ENCODE measurements at places on chromosomes 3 and 15.

GRCh38 chr15:75197062-75197630 lies 4.5 kb upstream of the C15orf39 start:
- no peak for DNase-seq

DNA sequence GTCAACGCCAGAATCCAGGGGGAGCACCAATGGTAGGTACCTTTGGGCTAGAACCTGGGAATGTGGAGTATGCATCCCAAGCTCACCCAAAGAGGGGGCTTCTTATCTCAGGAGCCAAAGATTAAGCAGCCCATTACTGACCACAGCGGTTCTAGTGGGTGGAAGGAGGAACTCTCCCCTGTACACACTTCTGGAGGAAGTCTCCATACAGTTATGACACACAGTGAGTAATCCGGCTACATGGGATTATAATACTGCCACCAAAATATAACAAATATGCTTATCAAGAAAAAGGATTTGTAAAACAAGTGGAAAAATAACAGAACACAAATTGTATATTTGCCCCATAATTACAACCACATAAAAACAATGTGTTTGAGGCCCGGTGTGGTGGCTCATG lies 8.4 kb downstream of the MYO1E start:
- no peak for DNase-seq

GRCh38 chr3:33795131-33795530 lies 3.3 kb upstream of the PDCD6IP start:
- DNase-seq: no peak

DNA sequence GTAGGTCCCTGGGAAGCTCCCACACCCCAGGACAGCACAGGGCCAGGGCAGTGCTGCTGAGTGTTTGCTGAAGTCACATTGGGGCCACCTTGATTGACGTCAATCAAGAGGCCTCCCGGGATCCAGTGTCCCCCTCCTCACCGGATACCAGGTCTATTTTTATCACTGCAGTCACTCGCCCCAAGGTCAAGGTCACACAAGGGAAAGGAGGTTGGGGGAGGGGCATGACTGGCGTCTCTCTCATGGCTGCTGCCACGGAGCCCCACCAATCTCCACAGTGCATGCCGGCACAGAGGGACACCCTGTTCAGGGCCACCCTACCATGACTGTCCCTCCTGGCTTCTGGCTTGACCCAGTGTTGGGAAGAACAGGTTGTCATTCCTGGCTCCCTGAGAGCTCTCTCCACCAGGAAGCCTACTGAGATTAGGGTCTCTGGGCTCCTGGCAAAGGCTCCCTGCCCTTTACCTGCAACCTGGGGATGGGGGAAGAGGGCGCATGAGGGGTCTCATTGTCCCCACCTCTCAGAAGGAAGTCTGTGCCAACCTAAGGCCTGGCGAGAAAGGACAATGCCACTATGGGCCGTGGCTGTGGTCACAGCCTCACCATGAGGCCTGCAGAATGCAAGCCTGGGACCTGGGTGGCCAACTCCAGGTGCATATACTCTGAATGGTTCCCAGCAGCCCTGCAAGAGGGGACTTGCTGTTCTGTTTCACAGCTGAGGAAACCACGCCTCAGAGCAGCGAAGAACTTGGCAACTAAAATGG lies 1.5 kb downstream of the MYL3 start:
- DNase-seq: no peak

- no peak for DNase-seq
These were observed 21.2 kb downstream of the ADAMTS7 start for GRCh38 chr15:78790027-78790426.

- no peak for DNase-seq
These were observed 182.3 kb upstream of the NDN start for GRCh38 chr15:23869396-23869795.

- no peak for DNase-seq
These were observed 4.3 kb downstream of the CADM2 start for GRCh38 chr3:84963137-84963536.

- no peak for DNase-seq
These were observed 1273.6 kb upstream of the GBE1 start for GRCh38 chr3:83034806-83035703.

DNA sequence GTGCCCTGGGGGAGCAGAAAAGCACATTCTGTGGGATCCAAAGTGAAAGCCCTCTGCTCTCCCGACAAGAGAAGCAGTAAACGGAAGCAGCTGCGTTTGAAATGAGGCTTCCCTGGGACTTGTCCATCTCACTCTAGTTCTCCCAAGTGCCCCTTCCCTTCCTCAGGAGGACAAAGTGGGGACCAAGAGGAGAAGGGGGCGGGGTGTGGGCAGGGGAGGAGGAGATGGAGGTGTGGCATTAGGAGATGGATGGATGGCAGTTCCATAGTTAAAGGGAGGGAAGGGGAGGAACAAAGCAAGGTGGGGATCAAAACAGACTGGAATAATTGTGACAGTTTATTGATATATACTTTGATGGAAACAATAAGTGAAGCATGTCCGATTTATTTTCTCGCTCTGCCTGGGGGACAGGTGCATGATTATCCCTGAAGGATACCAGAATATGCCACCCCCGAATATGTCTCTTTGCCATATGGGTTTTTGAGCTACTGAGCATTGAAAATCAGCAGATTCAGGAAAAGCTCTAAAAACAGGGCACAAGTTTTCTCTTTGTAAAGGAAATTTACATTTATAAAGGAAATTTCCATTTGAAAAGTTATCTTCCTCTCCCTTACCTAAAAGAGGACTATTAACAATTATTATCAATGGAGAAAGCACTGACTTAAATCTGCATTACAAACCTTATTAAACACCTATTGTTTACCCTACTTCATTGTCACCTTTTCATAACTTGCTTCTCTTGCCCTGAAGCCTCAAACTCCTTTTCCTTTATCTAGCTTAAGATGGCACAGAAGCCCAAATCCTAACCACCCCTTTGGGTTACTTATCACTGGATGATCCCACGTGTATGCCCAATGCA lies 58.9 kb upstream of the DAZL start:
- DNase-seq: no peak

DNA sequence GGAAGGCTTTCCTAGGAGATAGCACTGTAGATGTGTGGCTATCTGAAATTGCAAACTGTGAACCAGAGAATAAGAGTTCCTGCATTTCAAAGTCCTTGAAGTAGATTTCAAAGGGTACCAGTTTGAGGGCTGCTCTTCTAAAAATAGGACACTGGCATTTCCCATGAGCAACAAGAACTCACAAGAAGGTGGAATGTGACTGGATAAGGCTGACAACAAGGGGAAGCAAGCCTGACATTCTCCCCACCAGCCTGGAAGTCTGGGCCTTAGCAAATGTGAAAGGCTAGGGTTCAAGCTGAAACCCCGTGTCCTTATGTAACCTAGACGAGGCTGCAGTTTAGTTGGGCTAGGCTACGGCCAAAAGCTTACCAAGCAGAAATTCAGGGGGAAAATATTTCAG lies 18.7 kb upstream of the TJP1 start:
- no peak for DNase-seq

DNA sequence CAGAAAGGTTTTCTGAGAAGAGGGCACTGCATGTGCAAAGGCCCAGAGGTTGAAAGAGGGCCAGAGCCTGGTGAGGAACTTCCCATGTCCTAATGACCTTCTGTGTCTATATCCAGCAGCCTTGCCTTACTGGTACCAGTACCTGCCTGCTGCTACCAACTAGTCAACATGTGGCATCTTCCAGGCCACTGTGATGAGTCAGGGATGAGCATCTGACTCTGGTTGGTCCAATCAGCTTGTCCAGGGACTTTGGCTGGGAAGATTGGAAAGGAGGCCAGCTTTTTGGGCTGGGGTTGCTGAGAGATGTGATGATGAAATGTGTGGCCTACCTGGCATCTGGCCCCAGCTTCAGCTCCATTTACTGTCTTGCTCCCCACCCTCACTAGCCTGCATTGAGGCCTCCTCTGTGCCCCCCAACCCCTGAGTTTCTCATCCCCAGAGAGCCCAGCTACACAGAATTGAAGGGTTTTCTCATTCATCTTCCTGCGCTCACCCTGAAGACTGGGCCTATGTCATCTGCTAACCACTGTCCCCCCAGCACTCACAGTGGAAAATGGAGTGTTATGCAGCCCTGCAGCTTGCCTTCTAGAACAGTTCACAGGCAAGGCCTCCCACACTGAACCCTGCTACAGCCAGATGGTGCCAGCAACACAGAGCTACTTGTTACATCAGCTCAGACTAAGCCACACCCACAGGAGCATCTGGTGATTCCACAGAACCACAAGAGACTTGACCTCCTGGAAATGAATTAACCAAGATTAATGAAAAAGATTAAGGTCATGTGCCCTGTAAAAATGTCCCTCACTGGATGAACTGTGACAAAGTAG lies 1.3 kb upstream of the TWF2 start:
- DNase-seq: no peak

DNA sequence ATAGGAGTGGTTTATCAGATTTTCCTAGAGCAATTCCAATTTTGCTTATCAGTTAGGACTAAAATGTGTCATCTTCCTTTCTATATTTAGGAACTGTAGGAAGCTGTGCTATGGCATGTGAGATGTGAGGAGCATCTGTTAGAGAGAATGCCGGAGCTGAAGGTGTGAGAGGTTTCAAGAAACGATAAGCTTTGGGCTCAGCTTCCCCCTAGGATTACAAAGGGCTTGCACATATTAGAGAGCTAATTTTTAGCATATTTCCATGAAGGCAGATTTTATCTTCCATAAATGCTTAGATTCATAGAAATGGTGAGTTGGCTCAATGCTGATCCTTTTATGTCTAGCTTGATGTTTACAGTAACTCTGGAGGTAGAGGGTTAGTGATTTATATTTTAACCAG lies 120.2 kb downstream of the CNTN4 start:
- DNase-seq: no peak

- DNase-seq: no peak
These were observed 68.5 kb downstream of the PLCH1 start for GRCh38 chr3:155676252-155676981.

DNA sequence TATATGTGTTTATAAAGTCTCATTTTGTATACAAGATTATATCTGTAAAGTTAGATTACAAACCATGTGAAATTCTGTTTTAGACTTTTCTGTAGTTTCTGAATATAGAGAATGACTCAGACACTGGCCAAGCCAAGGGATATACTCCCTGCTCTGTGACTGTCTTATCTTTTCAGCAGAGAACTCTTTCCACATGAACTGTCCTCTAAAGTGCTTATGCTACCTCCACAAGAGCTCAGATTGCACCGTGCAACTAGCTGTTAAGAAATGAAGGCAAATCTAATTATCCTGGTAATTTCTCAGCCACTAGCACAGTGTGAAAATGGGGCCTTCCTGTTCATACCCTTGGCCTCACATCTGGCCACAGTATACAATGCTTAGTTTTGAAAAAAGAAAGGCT lies 44.3 kb upstream of the CPNE4 start:
- DNase-seq: no peak

DNA sequence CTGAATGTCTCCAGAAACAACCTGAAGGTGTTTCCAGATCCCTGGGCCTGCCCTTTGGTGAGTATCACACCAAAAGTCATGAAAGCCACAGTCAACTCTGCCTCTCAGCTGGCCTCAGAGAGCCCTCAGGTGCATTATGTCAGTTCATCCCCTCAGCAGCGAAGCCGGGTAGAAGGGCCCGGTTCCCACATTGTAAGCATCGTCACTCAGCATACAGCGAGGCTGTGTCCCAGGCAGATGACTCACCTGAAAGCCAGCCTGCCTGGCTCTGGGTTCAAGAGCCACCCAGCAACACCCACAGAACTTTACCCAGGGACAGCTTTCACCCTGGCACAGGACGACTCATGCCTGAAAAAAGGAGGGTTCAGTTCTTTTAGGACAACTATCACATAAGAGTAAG lies 91.6 kb downstream of the LRRK1 start:
- DNase-seq: no peak

DNA sequence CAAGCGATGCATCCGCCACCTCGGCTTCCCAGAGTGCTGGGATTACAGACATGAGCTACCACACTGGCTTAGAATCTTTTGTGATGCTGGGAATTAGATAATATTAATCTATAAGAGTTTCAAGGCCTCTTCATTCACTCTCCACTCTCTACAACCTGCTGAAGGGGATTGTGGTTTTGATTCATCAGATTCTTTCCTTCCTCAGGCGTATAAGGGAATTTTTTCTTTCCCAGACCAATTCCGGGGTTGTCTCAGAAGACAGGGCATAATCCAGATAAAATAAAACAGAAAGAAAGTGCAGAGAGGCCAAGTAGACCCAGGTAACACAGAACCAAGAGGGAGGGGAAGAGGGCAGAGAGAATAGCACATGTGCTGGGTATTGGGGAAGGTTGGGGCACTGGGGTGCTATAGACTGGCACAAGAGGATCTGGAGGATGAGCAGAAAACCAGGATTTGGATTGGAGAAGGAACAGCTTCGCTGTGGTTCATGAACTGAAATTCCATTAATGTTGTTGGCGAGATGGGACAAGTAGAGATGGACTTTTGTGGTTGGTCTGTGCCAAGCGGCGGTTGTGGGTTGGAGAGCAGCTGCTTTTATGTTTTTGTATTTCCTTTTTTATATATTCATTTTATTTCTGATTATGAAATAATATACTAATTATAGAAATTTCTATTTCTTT lies 12.8 kb downstream of the ARL6IP5 start:
- no peak for DNase-seq

- DNase-seq: peak; percentile 10
These were observed 6.0 kb upstream of the PLCB2 start for GRCh38 chr15:40313531-40314398.

GRCh38 chr3:23117856-23118255 lies 85.3 kb upstream of the UBE2E2 start:
- no peak for DNase-seq

DNA sequence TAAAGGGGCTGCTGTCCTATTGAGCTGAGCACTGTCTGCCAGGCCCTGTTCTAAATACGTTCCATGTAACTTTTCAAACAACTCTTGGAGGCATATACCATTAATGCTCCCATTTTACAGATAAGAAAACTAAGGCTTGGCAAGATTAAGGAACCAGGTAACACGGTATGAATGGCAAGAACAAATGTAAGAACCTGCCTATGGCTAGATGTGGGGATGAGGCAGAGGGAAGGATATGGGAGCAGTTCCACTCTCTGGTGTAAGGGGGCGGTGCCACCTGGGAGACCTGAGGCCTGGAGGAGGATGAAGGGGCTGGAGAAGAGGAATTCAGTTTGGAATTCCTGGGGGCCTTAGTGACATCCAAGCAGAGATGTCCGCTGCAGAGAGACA lies 3.8 kb upstream of the LMAN1L start:
- DNase-seq: no peak

- no peak for DNase-seq
These were observed 546.8 kb downstream of the GBE1 start for GRCh38 chr3:81214631-81215030.

DNA sequence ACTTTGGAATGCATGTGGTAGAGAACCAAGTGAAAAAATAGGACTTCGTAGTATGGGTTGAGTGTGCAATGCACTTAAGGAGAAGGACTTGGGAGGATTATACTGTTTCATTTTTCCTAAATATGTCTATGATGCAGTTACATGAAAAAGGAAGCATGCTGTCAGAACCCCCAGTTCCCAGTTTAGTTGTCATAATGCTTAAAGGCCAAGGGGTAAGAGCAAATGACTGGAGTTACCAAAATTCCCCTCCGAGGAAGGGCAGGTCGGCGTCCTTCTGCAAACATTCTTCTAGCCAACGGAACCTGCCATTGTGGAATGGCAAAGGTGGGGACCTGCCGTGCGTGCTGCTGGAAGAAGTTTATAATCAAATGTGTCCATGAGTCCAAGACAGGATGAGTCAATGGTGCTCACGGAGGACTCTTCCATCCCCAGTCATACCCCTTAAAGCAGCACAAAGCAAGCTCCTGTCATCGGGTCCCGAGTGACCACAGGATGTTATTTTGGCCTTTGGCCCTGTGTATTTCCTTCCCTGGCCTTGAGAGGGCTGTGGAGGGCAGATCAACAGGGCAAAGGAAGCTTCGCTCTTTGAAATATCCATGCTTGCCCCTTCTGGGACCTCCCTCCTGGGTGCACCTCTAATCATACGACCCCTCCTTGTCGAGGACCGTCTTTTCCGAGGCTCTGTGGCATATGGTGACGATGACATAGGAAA lies 93.2 kb downstream of the SLCO3A1 start:
- DNase-seq: no peak

Data from activated naive CD4-positive, alpha-beta T cell (primary cell).